ENCODE measurements at places on chromosomes 4 and X. TPM values are rescaled to one million over a fixed set of nuclear protein-coding genes. Genes with fewer than 3 reads are reported as not detected.

Gene RASSF6
- 2.4 TPM for total RNA-seq

Gene NAP1L2
- total RNA-seq = 0.16 TPM

Gene SOX3
- total RNA-seq = not detected

Gene CDS1
- total RNA-seq = 18.1 TPM

Gene CXXC4
- total RNA-seq = 2.9 TPM

Gene EXOC1L
- total RNA-seq = not detected

Gene TENM3
- 94.7 TPM for total RNA-seq

Gene MAP3K15
- 1.5 TPM for total RNA-seq

Gene TECRL
- not detected for total RNA-seq

Gene MAOB
- total RNA-seq = 0.34 TPM

Gene TBC1D8B
- total RNA-seq = 7.4 TPM

Gene MAGEA2B
- not detected for total RNA-seq

Gene PGAM4
- total RNA-seq = not detected

Gene MAB21L2
- total RNA-seq = not detected

Gene TNMD
- not detected for total RNA-seq

Gene ADGRG4
- total RNA-seq = not detected

Gene CXCL11
- total RNA-seq = not detected

Gene SLC10A4
- 1.7 TPM for total RNA-seq

Gene FMR1NB
- total RNA-seq = not detected

Gene PDHA2
- not detected for total RNA-seq

Gene CT47B1
- total RNA-seq = not detected

Gene CTAG1B
- total RNA-seq = not detected

Gene HSFX4
- not detected for total RNA-seq

Gene PAGE2
- total RNA-seq = not detected

Gene GRIPAP1
- 43.1 TPM for total RNA-seq

Gene TMPRSS11A
- not detected for total RNA-seq
